ENCODE measurements at places on chromosomes 11 and 22. TPM values are rescaled to one million over a fixed set of nuclear protein-coding genes. Genes with fewer than 3 reads are reported as not detected.

DNA sequence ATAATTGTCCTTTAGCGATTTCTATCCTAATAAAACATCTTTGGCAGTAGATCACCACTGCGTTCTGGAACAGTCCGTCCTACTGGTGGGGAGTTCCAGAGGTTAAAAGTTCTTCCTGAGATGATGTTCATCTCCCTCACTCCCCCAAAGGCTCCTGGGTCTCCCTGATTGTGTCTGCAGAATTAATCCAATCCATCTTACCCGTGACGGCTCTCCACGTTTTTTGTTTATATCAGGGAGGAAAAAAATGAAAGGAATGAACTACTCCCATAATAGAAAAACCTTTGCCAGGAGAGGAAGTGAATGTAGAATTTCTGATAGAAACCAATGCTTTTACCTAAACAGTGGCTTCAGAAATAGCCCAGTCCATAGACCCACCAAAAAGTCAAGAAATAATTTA is 81.6 kb downstream of the LARGE1 start:
- H3K27ac ChIP-seq: no peak overlapping the region
- no peaks in the 10 kb centered on the region for H3K27me3 ChIP-seq
- DNase-seq: no peak

DNA sequence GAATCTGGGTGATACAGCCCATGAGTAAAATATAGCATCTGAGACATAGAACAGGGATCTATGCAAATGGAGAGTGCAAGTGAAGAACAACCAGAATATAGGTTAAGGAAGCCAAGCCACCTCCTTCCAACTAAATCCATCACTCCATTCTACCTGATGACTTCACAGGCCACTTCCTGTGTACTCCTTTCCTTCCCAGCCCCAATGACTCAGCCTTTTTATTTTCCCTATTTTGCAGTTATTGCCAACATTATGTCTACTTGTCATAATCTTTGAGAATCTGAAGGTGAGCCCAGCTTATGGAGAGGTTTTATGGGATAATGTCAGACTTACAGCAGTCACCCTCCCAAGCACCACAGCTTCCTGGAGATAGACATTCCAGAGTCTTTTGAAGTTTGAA is 1.4 kb upstream of the OR52M1 start:
- H3K4me1 ChIP-seq: no peaks in the 10 kb centered on the region
- no peaks in the 10 kb centered on the region for H3K36me3 ChIP-seq
- H3K27me3 ChIP-seq: peaks cover 11% of the 10 kb centered on the region
- no peak overlapping the region for H3K4me3 ChIP-seq

- H3K27me3 ChIP-seq: no peaks in the 10 kb centered on the region
- H3K4me1 ChIP-seq: peaks cover 12% of the 10 kb centered on the region
- DNase-seq: no peak
- no peak overlapping the region for H3K27ac ChIP-seq
- no peaks in the 10 kb centered on the region for H3K36me3 ChIP-seq
These were observed 58.9 kb upstream of the ARHGAP32 start for GRCh38 chr11:129251067-129251466.

DNA sequence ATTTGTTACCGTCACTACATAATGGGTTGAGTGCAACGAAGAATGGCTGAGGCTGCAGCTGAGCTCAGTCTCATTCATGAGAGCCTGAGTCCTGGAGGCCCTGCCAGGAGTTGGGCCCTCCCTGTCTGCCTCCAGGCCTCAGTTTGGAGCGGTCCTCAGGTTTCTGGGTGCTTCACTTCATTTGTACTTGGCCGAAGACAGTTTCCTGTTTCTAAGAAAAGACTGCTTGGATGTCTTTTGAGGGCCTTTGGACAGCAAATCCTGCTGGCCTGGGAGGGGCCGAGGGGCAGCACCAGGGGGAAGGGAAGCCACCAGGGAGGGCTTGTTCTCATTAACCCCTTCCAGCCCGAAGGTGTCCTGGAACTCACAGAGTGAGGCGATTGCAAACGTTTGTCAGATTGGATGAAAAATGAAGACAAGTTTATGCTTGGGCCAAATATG is 163.1 kb downstream of the ETS1 start:
- peaks cover 2% of the 10 kb centered on the region for H3K36me3 ChIP-seq
- no peaks in the 10 kb centered on the region for H3K27me3 ChIP-seq
- H3K4me3 ChIP-seq: no peak overlapping the region
- no peak overlapping the region for H3K27ac ChIP-seq

GRCh38 chr22:38327396-38327795 is 10.2 kb upstream of the CSNK1E start:
- no peaks in the 10 kb centered on the region for H3K27me3 ChIP-seq
- peaks cover 4% of the 10 kb centered on the region for H3K4me1 ChIP-seq
- DNase-seq: no peak

- peaks cover 32% of the 10 kb centered on the region for H3K4me1 ChIP-seq
- H3K36me3 ChIP-seq: peaks cover 31% of the 10 kb centered on the region
- DNase-seq: peak; percentile 56
- peak overlapping the region; percentile 89 for H3K27ac ChIP-seq
These were observed 585 bp downstream of the THYN1 start for GRCh38 chr11:134252346-134253187.

GRCh38 chr22:49208768-49209252 is 618.9 kb downstream of the BRD1 start:
- no peak for DNase-seq
- no peaks in the 10 kb centered on the region for H3K4me1 ChIP-seq
- no peak overlapping the region for H3K27ac ChIP-seq
- no peaks in the 10 kb centered on the region for H3K36me3 ChIP-seq

- DNase-seq: no peak
- H3K27ac ChIP-seq: peak overlapping the region; percentile 60
- H3K36me3 ChIP-seq: peaks cover 86% of the 10 kb centered on the region
- H3K4me3 ChIP-seq: no peak overlapping the region
- H3K27me3 ChIP-seq: no peaks in the 10 kb centered on the region
These were observed 26.8 kb upstream of the PHLDA2 start for GRCh38 chr11:2955906-2956476.

- H3K4me1 ChIP-seq: no peaks in the 10 kb centered on the region
- no peak for DNase-seq
- no peak overlapping the region for H3K27ac ChIP-seq
- no peak overlapping the region for H3K4me3 ChIP-seq
These were observed 695.7 kb downstream of the BRD1 start for GRCh38 chr22:49132009-49132408.

GRCh38 chr22:50621356-50621880 is 6.5 kb downstream of the ARSA start:
- peaks cover 2% of the 10 kb centered on the region for H3K27me3 ChIP-seq
- H3K27ac ChIP-seq: peak overlapping the region; percentile 100
- H3K4me3 ChIP-seq: peak overlapping the region; percentile 84
- peaks cover 6% of the 10 kb centered on the region for H3K36me3 ChIP-seq

DNA sequence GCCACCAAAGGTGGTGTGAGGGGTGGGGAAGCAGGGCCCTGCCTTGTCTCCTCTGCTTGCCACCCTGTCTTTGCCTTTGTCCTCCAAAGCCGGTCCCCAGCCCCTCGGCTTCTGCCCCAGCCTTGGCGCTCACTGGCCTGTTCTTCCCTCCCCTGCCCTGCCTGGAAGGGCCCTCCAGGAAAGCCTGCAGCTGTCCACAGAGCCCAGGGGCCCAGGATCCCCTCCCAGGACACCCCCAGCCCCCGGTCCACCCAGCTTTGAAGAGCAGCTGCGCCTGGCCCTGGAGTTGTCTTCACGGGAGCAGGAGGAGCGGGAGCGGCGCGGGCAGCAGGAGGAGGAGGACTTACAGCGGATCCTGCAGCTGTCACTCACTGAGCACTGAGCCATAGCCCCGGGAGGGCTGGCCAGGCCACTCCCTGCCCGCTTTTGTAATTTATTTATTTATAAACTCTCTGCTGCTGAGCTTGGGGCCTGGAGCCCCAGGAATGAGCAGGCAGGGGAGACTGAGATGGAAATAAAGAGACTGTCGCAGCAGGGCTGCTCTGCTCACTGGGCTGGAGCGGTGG is 1.3 kb upstream of the SSH3 start:
- H3K27ac ChIP-seq: no peak overlapping the region
- DNase-seq: no peak
- H3K27me3 ChIP-seq: no peaks in the 10 kb centered on the region

DNA sequence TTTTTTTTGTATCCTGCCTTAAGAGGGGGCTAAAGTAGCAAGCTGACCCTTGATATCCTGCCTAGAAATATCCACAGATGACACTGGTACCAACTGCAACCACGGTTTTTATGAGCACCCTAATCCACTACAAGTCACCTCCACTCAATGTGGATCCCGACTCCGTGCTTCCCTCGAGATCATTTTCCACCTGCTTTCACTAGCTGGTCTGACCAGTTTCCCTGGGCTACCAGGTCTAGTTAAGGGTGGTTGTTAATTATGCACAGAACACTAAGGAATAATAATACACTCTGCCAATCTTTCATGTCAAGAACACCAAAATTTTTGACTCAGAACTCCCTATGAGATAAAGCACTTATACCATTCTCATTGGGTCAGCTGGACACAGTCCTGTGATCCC is 82.3 kb downstream of the ABTB2 start:
- H3K36me3 ChIP-seq: no peaks in the 10 kb centered on the region
- no peak overlapping the region for H3K4me3 ChIP-seq
- H3K4me1 ChIP-seq: no peaks in the 10 kb centered on the region
- H3K27ac ChIP-seq: no peak overlapping the region
- no peak for DNase-seq

- H3K4me3 ChIP-seq: no peak overlapping the region
- peaks cover 58% of the 10 kb centered on the region for H3K4me1 ChIP-seq
These were observed 19.6 kb upstream of the MICAL2 start for GRCh38 chr11:12090761-12091258.

GRCh38 chr22:26894766-26895485 is 237.5 kb downstream of the MIAT start:
- no peak overlapping the region for H3K27ac ChIP-seq
- H3K4me3 ChIP-seq: no peak overlapping the region
- no peaks in the 10 kb centered on the region for H3K36me3 ChIP-seq

RASL10A gene
- 1.4 TPM for total RNA-seq

RFPL2 gene
- not detected for total RNA-seq

Data from activated CD8-positive, alpha-beta T cell treated with anti-CD3 and anti-CD28 coated beads, Interleukin-2, amount 10 ng/mL, durations not matched to agents 7 days and 5 days (primary cell).